Stomach (tissue), 19 donors: ENCODE measurements at places on chromosomes 7 and 10. TPM values are rescaled to one million over a fixed set of nuclear protein-coding genes. Genes with fewer than 3 reads are reported as not detected.

SEMA4G gene
- polyA plus RNA-seq = 5.1 TPM

NUTM2D gene
- polyA plus RNA-seq = 1.8 TPM

DNA sequence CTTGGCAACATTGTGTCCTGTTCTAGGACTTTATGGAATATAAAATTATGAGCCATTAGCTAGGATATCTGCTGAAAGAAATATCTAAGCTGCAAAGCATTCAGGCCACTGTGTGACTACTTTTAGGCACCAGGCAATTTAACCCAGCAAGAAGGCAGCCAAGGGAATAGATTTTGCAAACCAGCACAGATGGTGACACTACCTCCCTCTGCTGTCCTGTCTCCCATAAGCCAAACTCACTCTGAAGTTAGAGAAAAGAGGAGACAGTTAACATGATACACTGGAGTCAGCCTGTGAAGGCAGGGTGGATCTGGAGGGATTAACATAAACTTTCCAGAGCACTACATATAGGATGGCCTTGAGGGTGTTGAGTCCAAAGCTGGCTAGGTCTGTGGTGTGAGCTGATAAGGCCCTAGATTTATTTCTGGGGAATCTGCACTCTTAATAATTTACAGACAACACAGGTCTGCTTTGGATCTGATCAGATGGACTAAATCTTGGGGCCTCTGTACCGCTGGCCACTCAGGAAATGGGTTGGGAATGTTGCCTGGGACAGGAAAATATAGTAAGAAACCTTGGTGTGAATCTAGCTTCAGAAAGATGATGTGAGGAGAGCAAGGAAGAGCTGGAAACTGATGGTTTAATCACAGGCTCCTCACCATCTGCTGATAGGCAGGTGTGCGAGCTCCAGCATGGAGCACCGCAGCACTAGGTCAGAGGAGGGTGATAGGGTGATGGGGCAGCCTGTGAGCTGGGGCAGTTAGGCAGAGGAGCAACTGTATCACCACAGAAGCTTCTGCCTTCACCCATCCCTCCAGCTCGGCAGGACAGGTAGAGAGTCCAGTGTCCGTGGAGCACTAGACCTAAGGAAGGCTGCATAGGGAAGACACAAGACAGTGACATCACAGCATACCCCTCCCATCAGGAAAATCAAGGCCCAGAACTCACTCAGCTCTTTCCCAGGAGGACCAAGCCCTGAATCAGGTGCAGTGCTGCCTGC, 229.9 kb upstream of the PRSS1 start:
- H3K27me3 ChIP-seq = no peaks in the 10 kb centered on the region
- H3K36me3 ChIP-seq = no peaks in the 10 kb centered on the region
- DNase-seq = no peak
- H3K4me3 ChIP-seq = no peak overlapping the region
- H3K4me1 ChIP-seq = peaks cover 4% of the 10 kb centered on the region

GRCh38 chr10:102621443-102622325, 22.6 kb upstream of the TRIM8 start:
- peaks cover 26% of the 10 kb centered on the region for H3K36me3 ChIP-seq
- peak overlapping the region; percentile 68 for H3K27ac ChIP-seq
- no peak overlapping the region for H3K4me3 ChIP-seq
- peaks cover 37% of the 10 kb centered on the region for H3K4me1 ChIP-seq
- H3K27me3 ChIP-seq = no peaks in the 10 kb centered on the region

DNA sequence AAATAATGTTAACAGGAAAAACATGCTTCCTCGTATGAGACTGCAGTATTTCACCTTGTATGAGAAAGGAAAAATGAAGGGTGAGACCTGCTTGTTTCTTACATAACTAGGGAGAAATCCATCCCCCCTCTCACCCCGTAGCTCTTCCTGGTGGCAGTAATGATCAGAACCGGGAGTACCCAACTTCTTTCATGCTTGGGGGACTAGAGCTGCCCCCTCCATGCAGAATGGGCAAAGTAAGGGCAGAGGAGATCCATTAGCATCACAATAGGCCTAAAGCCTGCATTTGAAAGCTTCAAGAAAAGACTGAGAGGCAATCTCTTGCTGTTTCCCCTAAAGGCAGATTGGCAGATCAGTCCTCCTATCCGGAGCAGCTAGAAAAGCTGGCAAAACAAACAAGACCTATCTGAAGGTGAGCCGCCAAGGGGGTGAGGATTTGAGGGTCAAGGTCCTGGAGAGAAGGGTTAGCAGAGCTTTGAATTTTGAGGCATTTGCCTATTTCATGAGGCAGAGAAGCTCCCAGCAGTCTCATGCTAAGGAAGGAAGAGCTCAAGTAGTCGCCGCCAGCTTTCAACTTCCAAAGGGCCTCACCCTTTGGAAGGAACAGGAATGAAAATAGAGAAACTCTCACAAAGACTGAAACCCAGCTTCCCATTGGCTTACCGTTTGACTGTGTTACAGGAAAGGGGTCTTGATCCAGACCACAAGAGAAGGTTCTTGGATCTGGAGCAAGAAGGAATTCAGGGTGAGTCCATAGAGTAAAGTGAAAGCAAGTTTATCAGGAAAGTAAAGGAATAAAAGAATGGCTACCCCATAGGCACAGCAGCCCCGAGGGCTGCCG, 36.2 kb downstream of the BAG3 start:
- no peaks in the 10 kb centered on the region for H3K4me1 ChIP-seq
- DNase-seq = no peak
- no peaks in the 10 kb centered on the region for H3K27me3 ChIP-seq
- H3K36me3 ChIP-seq = no peaks in the 10 kb centered on the region
- H3K27ac ChIP-seq = peak overlapping the region; percentile 56
- H3K4me3 ChIP-seq = no peak overlapping the region

- H3K27me3 ChIP-seq = no peaks in the 10 kb centered on the region
- no peak overlapping the region for H3K4me3 ChIP-seq
- peaks cover 3% of the 10 kb centered on the region for H3K36me3 ChIP-seq
- H3K4me1 ChIP-seq = no peaks in the 10 kb centered on the region
These were observed 67.3 kb downstream of the GLCCI1 start for GRCh38 chr7:8035647-8036518.

- DNase-seq = peak; percentile 72
- peak overlapping the region; percentile 92 for H3K4me3 ChIP-seq
- no peaks in the 10 kb centered on the region for H3K27me3 ChIP-seq
- peaks cover 67% of the 10 kb centered on the region for H3K4me1 ChIP-seq
These were observed 2.0 kb downstream of the CUL1 start for GRCh38 chr7:148700661-148701064.

DNA sequence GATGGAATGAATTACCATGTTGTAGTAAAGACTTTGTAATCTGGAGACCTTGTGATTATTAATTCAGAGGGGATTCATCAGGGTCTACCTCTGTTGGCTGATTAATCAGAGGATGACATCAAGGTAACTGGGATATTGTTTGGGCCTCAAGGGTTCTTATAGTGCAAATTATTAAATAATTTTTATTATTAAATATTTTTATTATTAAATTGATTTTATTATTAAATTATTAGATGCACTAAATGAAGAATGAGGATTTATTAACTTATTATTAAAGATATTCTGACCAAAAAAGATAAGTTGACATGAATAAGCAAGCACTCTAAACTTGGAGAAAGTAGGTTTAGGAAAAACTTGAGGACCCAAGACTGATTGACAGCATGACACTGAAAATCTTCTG, 661.7 kb downstream of the NRG3 start:
- H3K27ac ChIP-seq = no peak overlapping the region
- DNase-seq = no peak
- H3K4me3 ChIP-seq = no peak overlapping the region

DNA sequence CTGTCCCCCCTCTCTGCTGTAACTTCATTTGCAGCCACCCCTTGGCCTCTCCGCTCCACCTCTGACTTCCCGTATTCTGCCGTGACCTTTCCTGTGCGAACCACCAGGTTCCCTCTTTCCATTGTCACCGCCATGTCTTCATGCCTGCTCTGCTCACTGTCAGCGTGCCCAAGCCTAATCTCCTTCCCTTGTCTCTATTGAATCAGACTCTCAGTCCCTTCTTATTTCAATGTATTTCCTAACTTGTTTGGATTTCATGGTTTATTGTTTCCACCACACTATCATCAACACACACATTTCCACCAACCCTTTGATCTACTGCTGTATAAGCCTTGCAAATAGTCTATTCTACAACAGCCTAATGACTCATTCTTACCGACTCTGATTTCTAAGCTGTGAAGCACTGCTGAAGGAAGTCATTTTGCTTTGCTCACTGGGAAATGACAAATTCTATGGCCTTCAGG, 30.0 kb upstream of the INHBA start:
- no peaks in the 10 kb centered on the region for H3K36me3 ChIP-seq
- H3K4me1 ChIP-seq = no peaks in the 10 kb centered on the region
- no peak overlapping the region for H3K27ac ChIP-seq
- no peak overlapping the region for H3K4me3 ChIP-seq
- no peak for DNase-seq

GRCh38 chr7:150988230-150989226, 2.3 kb upstream of the NOS3 start:
- no peak overlapping the region for H3K27ac ChIP-seq
- no peaks in the 10 kb centered on the region for H3K36me3 ChIP-seq
- no peak for DNase-seq

- H3K4me1 ChIP-seq = no peaks in the 10 kb centered on the region
- H3K27me3 ChIP-seq = peaks cover 3% of the 10 kb centered on the region
- DNase-seq = peak; percentile 69
- H3K36me3 ChIP-seq = no peaks in the 10 kb centered on the region
- no peak overlapping the region for H3K27ac ChIP-seq
- no peak overlapping the region for H3K4me3 ChIP-seq
These were observed 18.4 kb downstream of the NKX2-3 start for GRCh38 chr10:99551158-99551557.
